ENCODE measurements at places on chromosomes 12 and 14.

DNA sequence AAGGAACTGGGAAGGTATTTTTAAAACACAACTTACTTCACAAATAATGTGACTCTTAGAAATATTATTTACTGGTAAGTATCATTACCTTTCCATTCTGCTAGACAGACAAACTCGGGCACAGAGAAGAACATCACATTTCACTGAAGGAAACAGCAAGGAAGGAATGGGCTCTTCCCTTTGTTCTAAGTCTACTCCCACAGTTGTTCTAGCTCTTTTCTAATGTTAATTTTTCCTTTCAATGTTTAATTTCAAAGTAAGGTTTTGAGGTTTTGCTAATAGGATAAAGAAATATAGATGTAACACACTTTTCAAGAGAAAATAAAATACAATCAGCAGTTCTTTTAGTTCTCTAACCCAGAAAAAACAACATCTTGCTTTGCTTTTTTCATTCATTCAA lies 7.0 kb downstream of the NID2 start:
- DNase-seq: no peak

- DNase-seq: no peak
Measured at GRCh38 chr12:75959060-75959459, 72.5 kb downstream of the PHLDA1 start.

DNA sequence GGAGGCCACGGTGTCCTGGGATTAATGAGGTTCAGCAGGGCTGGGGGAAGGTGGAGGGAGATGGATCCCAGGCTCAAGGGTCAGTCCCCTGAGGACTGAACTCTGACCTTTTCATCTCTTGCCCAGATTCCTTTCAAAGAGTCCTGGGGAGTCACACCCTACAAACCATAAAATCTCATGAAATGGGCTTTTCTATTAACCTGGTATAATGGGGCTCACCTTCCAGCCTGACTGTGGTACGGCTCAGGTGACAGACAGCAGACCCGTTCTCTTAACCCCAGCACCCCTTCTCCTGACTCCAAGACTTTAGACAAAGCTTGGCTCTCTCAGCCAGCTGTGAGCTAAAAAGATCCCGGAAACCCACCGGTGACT lies 268.2 kb downstream of the ADGRD1 start:
- DNase-seq: no peak

DNA sequence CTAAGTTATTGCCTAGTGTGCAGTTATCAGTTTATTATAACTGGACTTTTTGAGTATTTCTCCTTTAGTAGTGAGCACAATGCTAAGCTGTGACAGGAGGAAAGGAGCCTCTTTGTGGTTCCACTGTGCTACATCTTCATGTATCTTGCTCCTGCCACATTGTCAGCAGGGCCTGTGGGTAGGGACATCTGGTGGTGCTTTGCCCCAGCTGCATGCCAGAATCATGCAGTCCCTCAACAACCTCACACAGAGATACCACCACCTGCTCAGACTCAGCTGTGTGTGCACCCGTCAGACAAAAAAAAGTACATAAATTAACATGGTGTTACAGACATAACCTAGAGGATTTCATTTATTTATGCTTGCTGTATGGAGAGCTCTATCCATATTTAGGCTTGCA lies 51.1 kb downstream of the MIS18BP1 start:
- DNase-seq: no peak

DNA sequence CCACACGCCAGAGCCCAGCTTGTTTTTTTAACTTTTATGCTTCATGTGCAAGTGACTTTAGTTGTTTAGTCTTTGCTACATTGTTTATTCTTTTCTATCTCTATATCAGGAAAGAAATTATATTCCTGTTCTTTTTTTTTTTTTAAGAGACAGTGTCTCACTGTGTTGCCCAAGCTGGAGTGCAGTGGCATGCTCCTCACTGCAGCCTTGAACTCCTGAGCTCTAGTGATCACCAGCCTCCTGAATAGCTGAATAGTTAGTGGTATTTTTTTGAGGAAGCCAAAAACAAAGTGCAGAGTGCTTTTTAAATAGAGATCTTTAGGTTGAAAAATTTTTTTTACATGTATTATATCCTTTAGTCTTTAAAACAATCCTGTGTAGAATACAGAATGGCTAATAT lies 58.2 kb downstream of the ETNK1 start:
- no peak for DNase-seq

DNA sequence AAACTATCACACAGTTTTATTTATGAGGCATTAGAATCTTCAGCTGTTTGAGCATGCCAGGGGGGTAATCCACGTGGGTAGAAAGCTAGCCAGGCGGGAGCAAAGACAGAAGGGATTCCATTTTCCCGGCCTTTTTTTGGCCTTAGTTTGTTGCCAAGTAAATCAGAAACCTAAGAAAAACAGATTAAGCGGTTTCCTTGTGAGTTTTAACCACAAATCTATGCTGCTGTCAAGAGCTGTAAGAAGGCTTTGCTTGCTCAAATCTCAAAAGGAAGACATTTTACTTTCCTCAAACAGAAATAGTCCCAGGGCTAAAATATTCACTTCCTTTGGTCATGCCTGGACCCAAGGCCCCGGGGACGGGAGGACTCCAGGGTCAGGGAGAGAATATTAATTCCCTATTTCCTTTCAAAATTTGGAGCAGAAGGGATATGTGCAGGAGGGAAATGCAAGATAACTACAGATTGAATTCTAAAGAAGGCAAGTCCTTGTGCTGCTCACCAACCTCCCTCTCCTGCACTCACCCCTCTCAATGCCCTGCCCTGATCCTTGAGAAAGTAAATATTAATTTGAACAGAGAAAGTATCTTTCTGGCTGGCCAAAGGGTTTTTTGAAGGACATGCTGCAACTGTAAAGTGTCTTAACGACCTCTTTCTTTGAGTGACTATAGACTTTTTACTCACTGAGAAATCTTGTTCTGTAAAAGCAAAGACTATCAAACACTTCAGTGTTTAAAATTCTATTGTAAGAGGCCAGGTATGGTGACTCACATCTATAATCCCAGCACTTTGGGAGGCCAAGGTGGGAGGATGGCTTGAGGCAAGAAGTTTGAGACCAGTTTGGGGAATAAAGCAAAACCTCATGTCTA lies 75.7 kb downstream of the HSD17B6 start:
- DNase-seq: no peak

DNA sequence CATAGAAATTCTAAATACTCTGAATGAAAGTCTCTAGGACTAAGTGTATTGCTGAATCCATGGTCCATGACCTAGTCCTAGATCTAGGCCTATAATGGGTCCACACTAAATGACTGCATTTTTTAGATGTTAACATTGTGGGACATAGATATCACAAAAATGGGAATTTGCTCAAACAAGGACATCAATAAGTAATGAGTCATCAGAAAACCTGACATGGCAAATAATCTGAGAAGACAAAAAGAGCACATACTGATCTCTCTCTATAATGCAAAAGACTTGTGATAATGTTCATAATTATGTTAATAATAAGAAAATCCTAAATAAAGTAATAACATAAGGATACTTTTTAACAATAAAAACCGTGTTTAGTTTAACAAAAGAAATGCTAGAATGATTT lies 1168.4 kb downstream of the FSCB start:
- DNase-seq: no peak

DNA sequence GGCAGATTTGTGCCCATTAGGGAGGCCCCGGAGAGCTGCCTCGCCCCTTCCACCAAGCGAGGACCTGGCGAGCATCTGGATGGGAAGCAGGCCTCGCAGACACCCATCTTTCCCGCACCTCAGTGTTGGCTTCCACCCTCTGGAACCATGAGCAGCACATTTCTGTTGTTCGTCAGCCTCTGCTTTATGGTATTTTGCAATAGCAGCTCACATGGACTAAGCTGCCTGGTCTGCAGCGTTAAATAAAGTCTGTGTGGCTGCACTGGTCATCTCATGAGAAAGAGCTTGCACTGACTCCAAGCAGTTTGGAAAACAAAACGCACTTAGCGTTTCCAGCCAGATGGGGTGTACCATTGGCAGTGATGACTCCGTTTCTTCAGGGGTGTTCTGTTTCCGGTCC lies 75.8 kb downstream of the GLT1D1 start:
- no peak for DNase-seq

- no peak for DNase-seq
Measured at GRCh38 chr12:15721316-15722115, 67.7 kb downstream of the EPS8 start.

DNA sequence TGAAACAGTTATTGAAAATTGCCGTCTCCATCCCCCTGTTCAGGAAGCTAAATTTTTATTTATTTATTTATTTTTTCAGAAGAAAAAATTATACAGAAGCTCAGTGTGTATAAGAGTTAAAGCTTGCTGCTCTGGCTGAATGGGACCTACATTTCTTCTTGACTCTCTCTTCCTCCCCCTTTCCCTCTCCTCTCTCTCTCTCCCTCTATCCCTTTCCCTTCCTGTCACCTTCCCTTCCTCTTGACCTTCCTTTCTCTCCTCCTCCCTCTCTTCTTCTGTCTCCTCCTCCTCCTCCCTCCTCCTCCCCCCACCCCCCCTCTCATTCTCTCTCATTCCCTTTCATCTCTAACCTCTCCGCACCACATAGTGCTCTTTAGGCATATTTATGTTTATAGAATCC lies 39.1 kb downstream of the APAF1 start:
- DNase-seq: no peak

- no peak for DNase-seq
Measured at GRCh38 chr14:95260537-95261361, 59.0 kb downstream of the CLMN start.

GRCh38 chr14:79337761-79338160 lies 873.5 kb downstream of the DIO2 start:
- DNase-seq: no peak

DNA sequence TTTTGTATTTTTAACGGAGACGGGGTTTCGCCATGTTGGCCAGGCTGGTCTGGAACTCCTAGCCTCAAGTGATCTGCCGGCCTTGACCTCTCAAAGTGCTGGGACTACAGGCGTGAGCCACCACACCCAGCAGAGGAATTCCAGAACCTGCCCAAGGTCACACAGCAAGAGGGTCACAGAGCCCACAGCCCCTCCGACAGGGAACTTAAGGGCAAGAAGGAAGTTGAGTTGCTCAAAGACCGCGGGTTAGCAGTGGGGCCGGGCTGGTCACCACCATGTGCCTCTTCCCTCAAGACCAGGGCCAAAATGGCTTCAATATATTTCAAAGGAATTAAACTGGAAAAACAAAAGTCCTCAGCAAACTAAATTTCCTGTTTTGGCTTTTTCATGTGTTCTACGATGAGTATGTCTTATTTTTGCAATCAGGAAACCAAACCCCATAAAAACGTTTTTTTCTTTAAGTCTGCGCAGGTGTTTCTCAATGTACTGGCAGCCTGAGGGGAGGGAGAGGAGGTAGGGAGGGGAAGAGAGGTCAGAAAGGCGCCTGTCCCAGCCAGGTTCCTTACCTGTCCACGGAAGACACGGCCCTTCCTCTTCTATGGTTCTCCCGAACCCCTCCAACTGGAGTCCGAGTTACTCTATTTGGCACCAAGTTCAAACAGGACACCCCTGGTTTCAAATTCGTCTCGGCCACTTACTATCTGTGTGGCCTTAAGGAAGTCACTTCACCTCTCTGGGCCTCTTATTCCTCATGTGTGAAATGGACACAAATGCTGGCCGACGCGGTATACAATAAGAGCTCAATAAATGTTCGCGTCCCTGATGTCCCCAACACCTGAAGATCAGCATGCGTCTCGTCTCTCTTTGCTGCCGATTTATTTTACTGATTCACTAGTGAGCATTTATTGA lies 778 bp downstream of the SLC8B1 start:
- DNase-seq: no peak

DNA sequence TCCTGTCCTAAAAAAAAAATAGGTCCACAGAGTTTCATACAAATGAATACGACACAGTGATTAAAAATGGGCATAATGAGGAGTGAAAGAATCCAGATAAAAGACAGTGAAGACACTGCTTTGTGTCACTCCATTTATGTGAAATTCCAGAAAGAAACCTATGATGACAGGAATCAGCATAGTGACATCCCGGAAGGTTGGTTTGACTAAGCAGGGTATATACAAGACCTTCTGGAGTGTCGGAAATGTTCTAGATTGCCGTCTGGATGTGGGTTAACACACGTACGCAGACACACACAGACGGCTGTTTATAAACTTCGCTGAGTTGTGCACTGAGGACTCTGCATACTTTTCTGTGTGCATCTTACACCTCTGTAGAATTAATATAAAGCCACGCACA lies 13.2 kb upstream of the CACNA2D4 start:
- no peak for DNase-seq

- DNase-seq: no peak
Measured at GRCh38 chr14:91847693-91848092, 19.6 kb downstream of the TC2N start.
